ENCODE measurements at places on chromosomes 16 and 17.

GRCh38 chr16:68434624-68435210 lies 13.6 kb downstream of the SMPD3 start:
- DNase-seq, result no peak

- no peak for DNase-seq
Observed at GRCh38 chr16:55033225-55034156, 102.8 kb downstream of the IRX5 start.

- DNase-seq, result no peak
Observed at GRCh38 chr17:80676096-80676466, 131.4 kb downstream of the RPTOR start.

DNA sequence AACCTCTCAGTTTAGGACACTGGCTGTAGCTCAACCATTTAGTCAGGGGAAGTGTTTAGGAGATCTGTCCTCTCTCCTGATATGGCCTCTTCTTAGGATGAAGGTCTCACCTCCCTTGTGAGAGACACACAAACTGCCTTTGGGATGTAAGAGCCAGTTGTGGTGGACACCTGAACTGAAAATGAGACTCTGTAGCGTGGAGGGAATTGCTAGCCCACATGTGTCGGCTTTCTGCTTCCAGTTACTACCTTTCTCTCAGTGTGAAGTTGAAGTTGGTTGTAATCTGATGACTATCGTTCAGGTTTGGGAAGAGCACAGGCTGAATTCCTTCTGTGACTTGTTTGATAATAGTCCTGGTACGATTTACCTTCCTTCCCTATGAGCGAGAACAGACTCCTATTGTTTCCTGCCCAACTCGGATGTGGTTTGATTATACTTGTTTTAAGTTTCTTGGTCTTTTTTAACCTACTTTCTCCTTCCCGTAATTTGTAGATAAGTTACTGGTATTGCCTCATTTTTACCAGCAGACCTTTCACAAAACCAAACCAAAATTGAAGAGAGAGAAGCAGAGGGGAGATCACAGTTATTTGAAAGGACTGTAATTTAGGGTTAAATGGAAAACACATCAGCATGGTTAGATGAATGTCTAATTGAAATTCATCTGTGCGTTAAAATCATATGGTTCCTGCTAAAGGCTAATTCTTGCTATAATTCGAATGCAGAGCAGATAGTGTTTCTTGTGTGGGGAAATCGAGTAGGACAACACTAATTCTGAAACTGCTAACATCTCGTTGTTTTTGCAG lies 43.2 kb downstream of the CLEC16A start:
- no peak for DNase-seq

- DNase-seq, result peak; percentile 43
Observed at GRCh38 chr17:31510308-31511194, 119.1 kb downstream of the RAB11FIP4 start.

DNA sequence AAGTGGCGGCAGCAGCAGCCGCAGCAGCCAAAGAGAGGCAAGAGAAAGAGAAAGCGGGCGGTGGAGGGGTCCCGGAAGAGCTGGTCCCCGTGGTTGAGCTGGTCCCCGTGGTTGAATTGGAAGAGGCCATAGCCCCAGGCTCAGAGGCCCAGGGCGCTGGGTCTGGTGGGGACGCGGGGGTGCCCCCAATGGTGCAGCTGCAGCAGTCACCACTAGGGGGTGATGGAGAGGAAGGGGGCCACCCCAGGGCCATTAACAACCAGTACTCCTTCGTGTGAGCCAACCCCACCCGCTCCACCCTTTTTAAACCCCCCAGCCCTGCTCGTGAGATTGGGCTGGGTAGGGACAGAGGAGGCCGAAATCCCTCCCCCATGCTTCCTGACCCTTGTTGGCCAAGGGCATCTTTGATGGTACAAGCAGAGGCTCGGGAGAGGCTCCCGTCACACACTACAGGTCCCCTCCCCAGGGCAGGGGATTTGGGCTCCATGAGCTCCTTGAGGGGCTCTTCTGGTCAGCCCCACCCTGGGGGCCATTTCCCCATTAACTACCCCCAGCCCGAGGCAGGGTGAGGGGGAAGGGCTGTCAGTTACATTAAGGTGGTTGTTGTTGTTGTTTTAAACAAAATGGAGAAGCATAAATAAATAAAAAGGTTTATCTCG lies 4.6 kb upstream of the ATP2A1 start:
- no peak for DNase-seq

DNA sequence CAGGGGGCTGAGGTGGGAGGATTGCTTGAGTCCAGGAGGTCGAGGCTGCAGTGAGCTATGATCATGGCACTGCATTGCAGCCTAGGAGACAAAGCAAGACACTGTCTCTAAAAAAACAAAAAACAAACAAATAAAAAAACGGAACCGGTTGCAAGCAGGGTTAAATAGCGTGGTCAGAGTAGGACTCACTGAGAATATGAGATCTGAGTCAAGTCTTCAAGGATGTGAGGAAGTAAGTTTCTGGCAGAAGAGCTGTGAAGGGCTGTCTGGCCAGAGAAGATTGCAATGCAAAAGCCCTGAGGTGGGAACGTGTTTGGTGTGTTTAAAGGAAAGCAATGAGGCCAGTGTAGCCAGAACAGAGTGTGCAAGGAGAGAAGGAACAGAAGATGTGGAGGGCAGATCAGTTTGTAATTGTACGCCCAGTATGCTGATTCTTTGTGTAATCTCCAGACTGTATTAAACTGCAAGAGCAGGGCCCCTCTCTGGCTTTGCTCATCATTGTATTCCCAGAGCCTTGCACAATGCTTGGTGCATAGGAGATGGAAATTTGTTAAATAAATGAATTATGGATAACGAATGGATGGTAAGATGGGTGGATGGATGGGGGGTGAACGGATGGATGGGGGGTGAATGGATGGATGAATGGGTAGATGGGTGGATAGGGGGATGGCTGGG lies 6.3 kb downstream of the G6PC1 start:
- no peak for DNase-seq

All from caudate nucleus (tissue), 63 donors.